HFF-Myc (cell line): ENCODE measurements at places on chromosomes 11 and 22.

GRCh38 chr22:35217527-35217926 is 39.8 kb upstream of the HMGXB4 start:
- no peak for DNase-seq

- DNase-seq, result no peak
Measured at GRCh38 chr11:62593434-62594044, 2.2 kb upstream of the TUT1 start.

DNA sequence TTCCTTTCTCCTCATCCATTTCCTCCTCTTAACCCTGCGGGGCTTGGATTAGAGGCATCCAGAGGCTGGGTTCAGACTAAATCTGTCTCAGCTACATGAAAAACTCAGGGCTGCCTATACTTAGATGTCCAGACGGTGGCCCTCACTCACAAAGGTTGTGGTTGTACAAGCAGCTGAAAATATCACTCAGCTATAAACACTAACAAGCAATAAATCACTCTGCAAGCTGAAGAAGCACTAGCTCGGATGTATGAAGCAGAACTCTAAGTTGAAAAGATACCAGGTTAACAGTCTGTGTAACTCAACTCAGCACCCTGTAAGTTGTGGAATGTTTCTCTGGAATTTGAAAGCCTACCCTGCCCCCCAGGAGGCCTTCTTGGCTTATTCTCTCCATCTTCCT is 82.9 kb downstream of the EXT2 start:
- DNase-seq, result no peak

DNA sequence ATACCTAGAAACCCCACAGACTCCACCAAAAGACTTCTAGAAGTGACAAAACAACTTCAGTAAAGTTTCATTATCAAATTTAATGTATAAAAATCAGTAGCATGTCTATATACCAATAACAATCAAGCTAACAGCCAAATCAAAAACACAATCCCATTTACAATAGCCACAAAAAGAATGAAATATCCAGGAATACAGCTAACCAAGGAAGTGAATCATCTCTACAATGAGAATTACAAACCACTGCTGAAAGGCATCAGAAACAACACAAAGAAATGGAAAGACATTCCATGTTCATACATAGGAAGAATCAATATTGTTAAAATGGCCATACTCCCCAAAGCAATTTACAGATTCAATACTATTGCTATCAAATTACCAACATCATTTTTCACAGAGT is 46.0 kb downstream of the PRCP start:
- DNase-seq, result no peak

GRCh38 chr11:123678246-123678645 is 23.8 kb upstream of the SCN3B start:
- no peak for DNase-seq

DNA sequence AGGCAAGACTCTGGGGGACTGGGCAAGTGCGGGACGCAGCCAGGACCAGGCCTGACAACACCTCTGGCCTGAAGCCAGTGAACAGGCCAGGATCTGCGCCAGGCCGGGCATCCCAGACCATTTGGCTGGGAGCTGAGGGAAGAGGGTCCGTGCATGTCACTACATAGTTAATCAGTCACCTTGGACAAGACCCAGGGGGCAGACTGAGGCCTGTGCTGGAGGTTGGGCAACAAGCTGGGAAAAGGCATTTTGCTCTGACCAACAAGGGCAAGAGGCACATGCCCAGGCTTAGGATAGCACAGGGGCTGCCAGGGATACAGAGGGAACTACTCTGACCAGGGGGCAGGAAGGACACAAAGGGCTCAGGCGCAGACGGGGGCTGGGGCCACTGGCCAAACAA is 7.0 kb upstream of the CHADL start:
- DNase-seq, result no peak

GRCh38 chr11:774873-775592 is 2.3 kb downstream of the GATD1 start:
- no peak for DNase-seq

DNA sequence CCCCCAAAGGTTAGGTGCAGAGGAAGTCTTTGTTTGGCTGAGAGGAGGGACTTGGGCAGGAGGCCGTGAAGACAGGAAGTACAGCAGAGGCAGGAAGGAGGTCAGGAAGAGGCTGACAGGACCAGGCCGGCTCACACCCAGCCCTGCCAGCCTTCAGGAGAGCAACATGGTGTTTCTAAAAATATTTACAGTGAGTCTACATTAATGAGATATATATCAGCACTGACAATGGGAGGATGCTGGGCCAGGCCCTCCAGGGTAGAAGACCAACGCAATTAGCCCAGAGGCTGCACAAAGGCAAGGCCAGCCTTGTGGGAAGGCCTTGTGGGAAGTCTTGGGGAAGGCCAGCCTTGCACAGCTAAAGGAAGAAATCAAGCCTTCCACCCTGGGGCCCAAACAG is 7.9 kb upstream of the APLNR start:
- DNase-seq, result no peak

DNA sequence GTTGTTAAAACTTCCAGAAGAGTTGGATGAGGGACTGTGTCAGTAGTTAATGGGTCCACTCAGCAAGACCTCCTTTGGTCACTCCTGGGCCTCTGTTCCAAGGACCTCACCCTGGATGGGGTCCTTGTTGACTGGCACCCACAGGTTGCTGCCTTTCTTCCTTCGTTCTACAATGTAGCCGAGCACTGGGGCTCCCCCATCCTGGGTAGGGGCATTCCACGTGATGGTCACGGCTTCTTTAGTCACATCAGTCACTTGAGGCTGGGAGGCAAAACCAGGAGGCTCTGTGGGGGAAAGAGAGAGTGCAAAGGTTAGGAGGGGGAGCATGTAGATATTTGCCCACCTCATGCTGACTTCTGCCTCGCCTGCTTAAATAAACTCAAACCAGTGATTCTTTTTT is 12.0 kb downstream of the TMEM86A start:
- no peak for DNase-seq

DNA sequence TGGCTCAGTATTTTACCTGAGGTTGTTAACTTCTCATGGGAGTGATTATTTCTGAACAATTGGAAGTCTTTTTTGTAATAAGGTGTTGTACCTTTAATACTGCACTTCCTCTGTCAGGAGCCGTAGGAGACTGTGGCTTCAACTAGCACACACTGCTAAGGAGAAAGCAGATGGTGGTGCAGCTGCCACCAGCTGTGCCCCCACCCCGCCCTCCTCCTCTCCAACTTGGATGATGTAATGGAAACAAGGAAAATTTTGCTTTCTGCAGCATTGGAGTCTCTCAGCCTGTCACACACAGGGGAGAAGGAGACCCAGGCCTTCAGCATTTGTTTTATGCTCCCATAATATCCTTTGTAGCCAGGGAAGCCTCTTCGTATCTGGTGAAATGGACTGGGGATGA is 91.2 kb downstream of the TEAD1 start:
- no peak for DNase-seq

DNA sequence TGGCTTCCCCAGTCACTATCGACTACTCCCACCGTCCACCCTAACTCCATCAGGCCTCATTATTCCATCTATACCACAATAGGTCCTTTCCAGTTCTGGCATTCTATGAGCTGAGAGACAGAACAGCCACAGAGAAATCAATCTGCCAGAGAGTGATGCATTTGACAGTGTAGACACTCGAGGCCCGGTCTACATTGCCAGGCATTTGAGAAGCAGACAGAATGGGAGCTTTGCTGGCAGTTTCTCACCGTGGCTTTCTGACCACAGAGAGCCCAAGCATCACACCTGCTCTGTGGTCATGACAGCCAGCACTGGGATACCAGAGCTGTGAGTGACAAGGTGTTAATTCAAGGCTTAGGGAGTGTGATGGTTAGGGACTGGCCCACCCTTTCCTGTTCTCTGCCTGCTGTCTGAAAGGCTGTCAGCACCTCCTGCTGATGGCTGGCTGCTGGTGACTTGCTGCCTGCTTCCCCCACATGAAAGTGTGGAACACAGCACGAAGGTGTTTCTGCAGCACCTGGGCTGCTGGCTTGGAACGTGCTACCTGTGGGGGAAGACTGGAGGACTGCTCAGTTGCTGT is 137.8 kb downstream of the KIRREL3 start:
- no peak for DNase-seq

DNA sequence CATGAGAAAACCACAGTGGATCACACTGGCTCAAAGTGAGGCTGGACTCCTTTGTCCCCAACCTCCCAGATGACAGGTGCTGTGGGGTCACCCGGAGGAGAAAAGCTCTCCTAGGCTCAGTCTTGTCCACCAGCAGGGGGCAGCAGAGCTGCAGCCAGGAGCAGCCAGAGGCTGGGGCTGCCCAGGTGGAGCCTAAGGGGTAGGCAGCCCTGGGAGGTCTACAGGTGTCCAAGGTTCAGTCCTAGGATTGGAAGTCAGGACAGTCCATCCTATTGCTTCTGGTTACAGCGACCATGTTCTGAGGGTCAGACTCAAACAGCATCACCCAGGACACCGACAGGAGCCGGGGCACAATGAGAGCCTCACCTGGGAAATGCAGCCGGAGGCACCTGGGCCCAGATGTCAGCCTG is 77.6 kb upstream of the IGLL5 start:
- DNase-seq, result no peak

- DNase-seq, result peak; percentile 61
Measured at GRCh38 chr11:19595840-19596751, 116.5 kb upstream of the NAV2 start.

- DNase-seq, result no peak
Measured at GRCh38 chr11:126645186-126645585, 289.7 kb downstream of the ST3GAL4 start.

DNA sequence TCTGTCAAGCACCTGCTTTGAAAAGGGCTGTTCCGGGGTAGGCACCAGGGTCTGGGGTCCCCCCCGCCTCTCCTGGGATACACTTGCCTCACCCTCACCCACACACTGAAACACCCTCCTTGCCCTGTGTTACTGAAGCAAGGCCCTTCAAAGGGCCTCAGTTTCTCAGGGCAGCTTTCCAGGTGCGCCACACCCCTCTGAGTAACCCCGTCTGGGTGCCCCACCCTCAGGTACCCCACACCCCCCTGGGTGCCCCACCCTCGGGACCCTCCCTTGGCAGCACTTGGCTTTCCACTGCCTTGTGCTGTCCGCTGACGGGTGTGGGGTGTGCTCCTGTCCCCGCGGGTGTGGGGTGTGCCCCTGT is 413.6 kb downstream of the TBC1D22A start:
- no peak for DNase-seq

DNA sequence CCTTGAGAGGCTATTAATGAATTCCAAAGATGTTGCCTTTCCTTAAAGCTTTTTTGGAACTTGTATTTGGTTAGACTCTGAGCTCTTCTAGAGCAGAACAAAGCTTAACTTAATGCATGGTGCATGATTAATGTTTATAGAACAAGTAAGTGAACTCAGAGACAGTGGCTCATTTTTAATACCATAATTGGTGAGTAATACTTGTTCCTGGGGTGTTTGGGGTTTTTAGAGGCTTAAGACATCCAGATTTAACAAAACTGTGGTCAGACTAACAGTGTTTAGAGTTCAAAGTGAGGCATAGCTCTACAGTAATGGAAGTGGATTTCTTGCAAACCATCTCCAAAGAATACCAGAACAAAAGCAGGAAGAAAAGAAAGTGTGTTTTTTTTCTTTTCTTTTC is 73.7 kb upstream of the CTSC start:
- DNase-seq, result peak; percentile 59

GRCh38 chr11:83392556-83392955 is 106.4 kb upstream of the CCDC90B start:
- DNase-seq, result no peak

GRCh38 chr11:120215634-120216033 is 4.8 kb downstream of the OAF start:
- DNase-seq, result no peak

DNA sequence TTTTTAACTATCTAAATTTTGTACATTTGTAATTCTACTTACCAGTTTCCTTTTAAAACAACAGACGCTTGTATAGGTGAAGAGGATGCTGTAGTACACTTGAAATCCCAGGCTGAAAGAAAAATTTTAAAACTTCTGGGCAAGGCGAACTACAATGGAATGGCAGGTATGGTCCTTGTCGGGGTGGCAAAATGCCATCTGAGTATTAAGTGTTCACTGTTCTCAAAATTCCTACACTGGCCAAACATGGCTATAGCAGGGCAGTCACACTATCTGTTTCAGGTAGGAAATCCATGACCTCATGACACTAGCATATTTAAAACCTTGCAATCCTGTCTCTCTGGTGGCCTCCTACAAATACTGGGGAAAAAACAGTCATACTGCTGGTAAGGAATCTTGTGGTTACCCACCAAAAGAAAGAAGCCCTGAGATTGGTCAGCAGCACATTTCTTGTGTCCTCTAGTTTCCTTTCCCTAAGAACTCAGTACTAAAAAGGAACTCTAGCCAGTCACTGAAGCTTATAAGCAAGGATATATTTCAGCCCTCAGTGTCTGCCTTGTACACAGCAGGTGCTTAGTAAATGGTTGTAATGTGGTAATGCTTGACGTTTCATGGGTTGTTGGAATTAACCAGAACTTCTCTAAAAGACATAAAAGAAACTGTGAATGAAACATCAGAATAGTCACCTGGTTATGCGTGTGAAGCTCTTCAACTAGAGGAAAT is 5.2 kb upstream of the ZC3H12C start:
- DNase-seq, result no peak

DNA sequence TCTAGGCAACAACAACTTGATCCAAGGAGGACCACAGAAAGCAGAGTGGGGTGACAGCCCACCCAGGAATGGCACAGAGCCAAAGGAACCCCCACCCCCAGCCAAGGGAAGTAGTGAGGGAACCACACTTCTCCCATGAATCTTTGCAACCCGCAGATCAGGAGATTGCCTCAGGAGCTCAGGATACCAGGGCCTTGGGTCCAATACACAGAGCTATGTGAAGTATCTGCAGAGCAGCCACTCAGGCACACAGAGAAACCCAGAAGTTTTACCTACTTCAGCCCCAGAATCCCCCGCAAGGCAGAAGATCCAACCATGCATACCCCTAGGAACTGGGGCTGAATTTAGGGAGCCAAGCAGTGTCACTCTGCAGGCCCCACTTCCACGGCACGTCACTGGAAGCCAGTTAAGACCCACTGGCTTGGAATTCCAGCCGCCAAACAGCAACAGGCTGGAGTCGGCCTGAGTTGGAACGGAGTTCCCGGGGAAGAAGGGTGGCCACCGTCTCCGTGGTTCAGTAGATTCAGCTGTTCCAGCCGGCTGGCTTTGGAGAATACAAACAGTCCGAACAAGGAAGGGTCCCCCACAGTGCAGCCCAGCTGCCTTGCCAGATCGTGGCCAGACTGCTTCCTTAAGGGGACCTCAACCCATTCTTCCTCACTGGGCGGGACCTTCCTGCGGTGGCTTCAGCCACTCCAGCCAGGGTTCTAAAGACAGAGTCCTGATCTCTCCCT is 174.1 kb downstream of the TTC28 start:
- DNase-seq, result no peak

DNA sequence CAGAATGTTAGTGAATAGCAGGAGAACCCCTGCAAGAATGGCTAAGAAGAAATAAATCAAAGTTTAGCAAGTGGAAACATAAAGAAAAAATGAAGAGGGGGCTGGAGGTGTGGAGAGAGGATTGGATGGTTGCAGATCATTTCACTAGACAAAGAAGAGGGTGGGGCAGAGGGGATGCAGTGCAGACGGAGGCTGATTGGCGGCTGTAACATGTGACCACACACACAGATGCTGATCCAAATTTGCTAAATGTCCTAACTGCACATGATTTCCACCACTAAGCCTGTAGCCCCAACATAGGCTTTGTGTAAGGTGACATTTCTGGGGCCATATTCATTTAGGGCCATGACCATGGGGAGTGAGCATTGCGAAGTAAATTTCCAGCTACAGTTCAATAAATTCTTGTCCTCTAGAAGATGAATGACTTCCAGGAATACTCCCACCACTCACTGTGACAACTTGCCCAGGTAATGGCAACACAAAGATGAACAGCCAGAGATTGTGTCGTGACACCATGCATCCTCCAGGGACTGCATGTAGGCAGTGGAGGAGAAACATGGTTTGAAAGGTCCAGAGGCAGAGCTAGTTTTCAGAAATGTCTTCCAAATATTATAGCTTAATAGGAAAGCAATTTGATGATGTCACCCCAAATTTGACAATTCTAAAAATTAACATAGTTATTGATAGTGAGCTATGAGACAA is 6.8 kb downstream of the KRTAP5-11 start:
- DNase-seq, result no peak
